ENCODE measurements at places on chromosomes 11 and 22.

GRCh38 chr11:105588001-105588400 is 21.9 kb upstream of the GRIA4 start:
- no peak for DNase-seq

- DNase-seq, result no peak
Observed at GRCh38 chr11:131025020-131025419, 108.7 kb upstream of the SNX19 start.

DNA sequence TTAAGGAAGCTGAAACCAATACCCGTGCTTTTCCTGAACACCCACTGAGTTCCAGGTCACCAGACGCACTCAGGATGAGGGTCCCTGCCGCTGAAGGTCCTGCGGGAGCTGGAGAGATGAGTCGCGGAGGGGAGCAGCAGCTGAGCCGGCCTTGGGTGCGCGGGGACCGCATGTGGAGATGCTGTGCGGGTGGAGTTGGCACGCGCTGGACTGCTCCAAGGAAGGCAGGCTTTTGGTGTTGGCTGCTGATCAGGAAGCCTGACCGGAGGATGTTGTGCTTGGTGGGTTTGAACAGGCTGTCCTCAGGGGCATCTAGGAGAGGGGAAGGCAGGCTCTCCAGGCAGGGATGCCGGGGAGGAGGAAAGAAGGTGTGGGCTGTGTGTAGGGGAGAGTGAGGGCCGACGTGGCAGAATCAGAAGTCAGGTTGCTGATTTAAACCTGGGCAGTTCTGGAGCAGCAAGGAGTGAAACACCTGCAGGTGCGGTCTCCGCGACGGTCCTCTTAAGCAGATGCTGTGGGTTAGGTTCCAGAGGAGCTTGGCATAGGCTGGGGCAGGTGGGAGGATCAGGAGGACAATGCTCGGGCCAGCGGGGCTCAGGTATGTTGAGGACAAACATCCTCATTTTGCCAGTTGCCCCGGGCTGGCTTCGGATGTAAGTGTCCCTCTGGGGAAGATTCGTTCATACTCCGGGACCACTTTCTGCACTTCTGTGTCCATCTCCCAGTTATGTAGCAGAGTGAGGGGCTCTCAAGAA is 197.5 kb upstream of the B3GAT1 start:
- DNase-seq, result no peak

DNA sequence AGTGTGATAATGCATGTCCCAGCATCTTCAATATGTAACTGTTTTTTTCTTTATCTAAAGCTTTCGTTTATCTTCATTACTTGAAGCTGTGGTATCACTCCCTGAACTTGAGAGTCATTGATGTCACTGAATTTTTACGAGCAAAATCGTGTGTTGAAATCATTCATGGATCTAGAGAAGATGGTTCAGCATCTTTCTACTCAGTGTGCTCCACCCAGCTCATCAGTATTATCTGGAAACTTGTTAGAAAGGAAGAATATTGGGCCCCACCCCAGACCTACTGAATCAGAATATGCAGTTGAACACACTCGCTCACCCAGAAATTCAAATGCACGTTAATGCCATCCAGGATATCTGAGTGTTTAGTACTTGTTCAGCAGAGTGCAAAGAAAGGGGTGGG is 8.3 kb downstream of the CDON start:
- no peak for DNase-seq

DNA sequence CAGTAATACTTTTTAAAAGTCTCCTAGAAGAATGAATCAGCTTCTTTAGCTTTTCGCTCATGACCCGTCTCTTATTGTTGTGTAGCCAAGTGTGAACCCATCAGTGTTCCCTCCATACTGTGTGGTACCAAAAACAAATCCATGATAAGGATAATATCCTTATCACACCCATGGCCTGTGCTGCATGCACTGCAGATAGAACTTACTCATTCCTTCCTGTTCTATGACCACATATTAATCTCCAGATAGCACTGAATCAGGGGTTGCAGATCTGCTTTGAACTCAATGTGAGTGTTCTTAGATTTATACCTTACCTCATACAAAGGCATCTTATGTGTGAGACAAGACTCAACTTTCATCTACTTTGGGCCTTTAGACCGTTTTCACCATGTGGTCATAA is 373.4 kb downstream of the JRKL start:
- no peak for DNase-seq

GRCh38 chr11:19458721-19459120 is 218.0 kb upstream of the E2F8 start:
- DNase-seq, result no peak

DNA sequence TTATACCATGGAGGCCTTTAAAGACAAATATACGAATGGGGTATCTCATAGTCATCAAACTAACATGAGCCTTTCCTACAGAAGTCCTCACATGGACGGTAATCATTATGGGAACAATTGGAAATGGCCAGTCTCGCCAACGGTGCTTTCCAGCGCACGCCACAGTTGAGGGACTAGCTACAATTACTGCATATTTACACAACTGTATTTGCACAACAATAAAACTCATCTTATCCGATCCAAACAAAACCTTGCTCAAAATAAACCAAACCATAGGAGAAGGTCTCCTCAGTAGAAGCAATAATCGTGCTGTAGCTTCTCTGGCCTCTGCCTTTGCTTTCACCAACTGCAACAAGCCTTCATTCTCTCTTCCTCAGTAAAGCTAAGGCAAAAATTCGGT is 5.9 kb downstream of the CADM1 start:
- DNase-seq, result no peak

DNA sequence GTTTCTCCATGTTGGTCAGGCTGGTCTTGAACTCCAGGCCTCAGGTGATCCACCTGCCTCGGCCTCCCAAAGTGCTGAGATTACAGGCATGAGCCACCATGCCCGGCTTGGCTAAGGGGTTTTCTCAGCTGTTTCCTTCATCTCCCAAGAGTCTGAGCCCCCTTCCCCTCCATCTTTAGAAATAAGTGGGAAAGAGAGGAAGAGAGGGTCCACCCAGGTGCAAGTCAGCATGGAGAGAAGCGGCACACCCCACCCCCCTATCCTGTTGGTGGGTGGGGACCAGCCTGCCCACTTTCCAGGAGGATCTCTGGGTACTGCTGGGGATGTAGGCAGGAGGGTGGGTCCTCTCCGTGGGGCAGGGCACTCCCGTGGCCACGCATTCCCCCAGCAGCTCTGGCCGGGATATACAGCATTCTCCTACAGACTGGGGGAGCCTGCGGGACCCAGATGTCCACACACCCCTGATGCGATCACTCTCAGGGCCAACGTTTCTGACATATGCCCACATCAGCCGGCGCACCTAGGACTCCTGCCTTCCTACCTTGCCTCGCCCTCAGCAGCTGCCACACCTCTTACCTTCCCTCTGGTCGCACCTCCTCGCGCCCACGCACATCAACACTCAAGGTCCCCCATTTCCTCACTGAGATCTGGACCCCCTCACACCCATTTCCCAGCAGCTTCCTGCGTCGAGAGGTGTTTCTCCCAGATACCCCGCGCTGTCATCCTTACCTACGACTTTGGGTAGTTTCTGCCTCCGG is 8.9 kb downstream of the SCARF2 start:
- no peak for DNase-seq

- no peak for DNase-seq
Observed at GRCh38 chr22:43313244-43313889, 29.8 kb downstream of the SCUBE1 start.

DNA sequence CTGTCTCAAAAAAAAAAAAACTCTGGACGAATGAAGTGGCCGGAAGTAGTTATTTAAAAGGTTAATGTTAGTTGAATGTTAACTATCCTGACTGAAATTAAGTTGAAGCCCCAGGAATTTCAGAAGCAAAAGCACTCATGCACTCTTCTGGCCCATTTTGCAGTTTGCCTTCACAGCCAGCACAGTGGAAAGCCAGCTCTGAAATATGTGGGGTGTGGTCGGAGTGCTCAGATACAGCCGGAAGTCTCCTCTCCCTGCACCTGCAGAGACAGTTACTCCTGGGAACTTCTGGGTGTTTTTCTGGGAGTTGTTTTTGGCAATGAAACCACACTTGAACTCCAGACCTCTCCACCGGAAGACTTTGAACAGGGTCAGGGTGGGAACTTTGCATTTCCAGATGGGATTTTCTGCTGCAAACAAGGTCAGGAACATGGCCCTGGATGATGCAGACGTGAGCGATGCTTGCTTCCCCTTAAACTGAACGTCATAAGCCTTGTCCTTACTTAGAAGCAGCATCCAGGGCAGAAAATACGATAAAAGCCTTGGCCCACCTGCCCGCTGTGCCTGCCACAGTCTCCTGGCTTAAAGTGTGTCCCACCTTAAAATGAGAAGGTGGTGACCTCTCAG is 21.5 kb upstream of the CABP2 start:
- no peak for DNase-seq

GRCh38 chr11:32118025-32118974 is 27.4 kb downstream of the RCN1 start:
- DNase-seq, result no peak

DNA sequence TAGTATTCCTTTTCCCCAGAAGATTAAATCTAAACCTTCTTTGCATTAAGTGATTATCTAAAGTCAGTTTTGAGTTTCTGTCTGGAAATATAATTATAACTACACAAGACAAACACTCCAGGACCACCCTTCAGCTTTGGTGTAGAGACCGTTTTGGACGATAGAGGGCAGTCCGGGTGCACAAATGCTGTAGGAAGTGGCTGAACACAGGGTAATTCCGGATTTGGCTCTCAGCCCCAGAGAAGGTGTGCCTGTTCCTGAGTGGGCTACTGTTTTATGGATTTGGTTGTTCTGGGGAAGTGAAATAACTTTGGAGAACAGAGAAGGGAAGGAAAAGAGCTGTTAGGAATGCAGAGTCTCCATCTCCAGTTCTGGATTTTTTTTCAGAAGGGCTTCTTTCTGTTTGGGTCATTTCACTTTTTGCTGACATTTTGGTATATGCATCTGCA is 14.8 kb downstream of the EXT2 start:
- DNase-seq, result no peak

DNA sequence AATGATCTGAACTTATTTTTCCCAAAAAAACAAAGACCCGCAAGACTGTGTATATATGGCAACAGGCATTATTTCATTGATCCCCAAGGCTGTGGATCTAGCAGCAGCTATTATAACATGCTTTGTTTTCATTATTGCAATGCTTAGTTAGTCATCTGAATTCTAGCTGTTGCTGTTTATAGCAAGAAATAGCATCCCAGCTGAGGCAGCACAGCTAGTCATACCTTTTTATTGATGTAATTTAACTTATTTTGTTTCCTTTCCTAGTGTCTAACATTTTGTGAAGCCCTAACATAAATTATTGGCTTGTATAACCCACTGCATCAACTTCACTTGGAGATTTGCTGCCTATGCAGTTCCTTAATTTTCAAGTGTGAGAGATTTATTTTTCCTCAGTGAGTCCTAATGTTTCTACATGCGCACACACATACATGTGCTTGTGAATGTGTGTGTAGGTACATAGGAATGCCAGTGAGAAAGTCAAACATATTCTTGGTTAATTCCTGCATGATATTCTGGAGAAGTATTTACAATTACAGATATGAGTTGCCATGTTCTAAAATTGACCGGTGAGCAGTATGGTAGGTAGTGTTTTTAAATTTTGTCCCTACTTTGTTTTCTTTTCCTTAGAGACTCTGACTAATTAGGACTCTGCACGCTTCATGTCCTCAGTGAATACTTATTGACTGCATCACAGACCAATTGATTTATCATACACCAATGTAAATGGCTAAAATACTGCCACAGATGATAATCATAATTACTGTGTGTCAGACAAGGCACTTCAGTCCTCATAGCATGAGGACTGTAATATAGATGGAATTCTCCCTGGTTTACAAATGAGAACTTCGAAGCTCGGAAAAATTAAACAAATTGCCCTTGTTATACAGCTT is 119.3 kb downstream of the WNT11 start:
- no peak for DNase-seq

DNA sequence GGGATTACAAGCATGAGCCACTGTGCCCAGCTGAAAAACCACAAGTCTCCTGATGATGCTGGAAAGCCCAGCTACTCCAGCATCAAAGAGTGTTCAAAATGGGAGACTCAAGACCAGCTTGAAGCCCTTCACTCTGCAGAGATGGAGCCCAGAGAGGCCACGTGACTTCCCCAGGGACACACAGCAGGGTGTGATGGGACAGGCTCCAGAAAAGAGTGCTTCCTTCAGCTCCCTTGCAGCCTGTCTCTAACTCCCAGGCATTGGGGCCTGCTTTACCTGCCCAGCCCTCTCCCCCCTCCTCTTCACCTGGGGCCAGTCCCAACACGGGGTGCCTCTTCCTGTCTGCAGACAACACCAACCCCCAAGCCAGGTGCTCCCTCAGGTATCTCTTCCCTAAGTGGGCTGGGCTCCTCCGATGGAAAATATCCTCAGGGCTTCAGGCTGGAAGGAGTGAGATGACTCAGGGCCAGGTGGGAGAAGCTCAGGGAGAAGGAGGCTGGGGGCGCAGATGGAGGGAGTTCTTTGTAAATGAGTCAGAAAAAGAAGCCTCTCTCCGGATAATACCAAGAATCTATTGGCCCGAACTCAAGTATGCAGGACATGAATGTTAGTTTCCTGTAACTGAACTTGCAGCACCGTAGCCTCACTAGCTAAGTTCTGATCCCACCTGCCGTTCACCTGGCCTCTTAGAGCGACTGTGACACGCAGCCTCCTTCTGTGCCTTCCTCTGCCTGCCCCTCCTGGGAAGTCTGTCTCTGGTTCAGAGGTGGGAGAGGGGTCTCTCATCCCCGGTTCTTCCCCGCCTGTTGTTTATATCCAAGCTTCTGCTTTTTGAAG is 326.6 kb downstream of the MN1 start:
- DNase-seq, result no peak

DNA sequence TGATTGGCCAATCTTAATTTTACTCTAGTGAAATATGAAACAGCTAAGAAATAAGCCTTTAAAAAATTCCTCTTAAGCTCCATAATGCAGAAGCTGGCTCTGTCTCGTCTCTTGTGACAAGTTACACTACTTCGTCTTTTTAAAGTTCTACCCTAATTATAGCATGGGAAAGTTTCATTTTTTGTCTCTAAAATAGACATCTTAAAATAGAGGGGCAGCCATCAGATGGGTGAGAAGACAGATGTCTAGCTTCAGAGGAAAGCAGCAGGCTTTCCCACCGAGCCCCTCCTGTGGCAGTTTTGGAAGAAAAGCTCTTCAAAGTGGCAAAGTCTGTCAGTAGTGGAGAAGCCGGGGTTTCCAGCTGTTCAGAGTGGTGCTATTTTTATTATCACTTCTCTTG is 39.5 kb downstream of the XRRA1 start:
- no peak for DNase-seq

GRCh38 chr11:118988280-118988679 is 9.7 kb upstream of the CENATAC start:
- DNase-seq, result no peak

DNA sequence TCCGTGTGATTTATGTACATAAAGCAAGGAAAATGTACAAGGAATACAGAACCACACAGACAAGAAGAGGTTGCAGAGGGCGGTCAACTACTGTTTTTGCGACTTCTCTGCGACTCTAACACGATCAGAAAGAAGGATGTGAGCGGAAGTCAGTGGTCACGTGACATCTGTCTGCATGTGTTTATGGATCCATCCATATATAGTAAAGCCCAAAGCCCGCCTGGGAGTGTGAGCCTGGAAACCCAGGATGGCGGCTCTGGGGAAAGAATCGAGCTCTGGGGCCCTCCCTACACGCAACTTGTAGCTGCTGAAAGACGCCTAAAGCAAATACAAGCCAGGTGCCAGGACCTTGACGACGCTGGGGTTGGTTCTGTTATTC is 8.8 kb downstream of the OSBPL5 start:
- DNase-seq, result no peak

Data from thoracic aorta (tissue), 2 donors.